ENCODE measurements at places on chromosomes 13 and 19.

DNA sequence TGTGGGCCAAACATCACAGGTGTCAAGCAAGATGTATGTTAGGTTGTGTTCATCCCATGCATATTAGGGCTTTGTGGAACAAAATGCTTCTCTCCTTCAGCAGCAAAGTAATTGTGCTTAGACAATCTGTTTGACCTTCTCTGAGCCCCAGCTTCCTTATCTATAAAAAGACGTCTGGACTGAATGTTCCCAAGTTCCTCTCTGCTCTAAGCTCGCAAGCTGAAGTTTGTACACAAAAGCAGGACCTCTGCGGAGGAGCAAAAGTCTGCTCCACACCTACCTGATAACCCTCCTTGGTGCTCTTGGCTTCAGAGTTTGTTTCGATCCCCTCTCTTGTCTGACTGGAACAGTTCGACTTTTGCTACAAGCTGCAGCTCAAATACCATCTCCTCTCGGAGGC is 95.7 kb upstream of the UBL3 start:
- DNase-seq = no peak

DNA sequence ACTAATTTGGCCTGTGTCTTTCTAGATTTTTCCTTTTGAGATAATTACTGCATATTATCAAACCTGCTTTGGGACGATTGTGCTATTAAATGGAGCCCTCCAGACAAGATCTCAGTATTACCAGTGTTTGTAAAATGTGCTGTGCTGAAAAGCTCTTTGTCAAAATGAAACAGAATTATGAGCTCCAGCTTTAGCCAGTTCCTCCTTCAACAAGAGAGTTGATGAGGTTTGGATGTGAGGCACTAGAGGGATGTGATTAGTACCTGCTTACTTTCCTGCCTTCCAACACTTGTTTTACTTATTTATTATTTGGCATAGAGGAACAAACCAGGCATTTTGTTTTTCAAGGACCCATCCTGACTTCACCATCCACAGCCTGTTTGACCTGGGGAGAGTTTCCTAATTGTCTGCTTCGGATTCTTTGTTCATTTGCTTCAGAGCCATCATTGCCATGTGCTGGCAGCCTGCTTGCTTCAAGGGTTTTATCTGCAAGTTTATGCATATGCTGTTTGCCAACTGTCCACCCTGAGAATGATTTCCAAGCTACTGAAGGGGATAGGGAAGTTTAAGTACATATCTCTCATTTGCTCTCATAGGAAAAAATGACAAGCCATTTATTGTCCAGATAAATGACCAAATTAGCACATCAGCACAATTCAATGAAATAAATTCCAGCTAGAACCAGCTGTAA is 32.9 kb upstream of the CPB2 start:
- no peak for DNase-seq

GRCh38 chr13:79393564-79394249 is 12.3 kb downstream of the RBM26 start:
- peak; percentile 25 for DNase-seq

DNA sequence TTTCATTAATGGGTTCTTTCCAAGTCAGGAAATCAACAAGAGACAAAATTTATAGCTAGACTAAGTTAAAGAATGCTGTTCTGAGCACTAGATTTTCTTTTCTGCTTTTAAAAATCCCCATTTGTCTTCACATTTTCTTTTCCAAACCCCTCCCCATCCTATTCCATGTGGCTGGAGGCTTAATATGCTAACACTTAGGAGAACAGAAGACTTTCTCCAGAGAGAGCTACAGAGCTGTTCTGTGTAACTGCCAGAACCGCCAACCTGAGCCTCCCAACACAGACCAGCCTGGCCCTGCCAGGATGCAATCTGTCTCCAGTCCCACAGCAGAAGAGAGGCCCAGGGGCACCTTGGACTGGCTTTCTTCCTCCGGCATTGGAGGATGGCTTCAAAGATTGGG is 264.1 kb downstream of the NDFIP2 start:
- DNase-seq = no peak

DNA sequence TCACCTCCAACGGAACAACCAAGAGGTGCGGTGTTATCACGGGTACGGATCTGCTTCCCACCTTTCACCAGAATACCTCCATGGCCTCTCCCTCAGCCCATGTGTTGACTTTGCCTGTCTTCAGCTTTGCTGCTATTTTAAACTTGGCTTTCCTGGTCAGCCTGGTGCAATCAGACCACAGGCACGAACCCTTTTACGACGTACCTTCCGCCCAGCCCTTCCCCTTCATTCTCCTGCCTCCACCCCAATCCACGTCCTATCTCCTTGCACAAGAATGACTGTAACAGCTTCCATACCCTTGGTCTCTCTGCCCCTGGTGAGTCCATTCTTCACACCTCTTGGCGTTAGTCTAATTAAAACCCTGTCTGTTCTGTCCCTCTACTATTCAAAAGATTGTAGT is 431.7 kb downstream of the EFNB2 start:
- DNase-seq = no peak

GRCh38 chr19:3443840-3444694 is 36.3 kb downstream of the SMIM24 start:
- peak; percentile 29 for DNase-seq

DNA sequence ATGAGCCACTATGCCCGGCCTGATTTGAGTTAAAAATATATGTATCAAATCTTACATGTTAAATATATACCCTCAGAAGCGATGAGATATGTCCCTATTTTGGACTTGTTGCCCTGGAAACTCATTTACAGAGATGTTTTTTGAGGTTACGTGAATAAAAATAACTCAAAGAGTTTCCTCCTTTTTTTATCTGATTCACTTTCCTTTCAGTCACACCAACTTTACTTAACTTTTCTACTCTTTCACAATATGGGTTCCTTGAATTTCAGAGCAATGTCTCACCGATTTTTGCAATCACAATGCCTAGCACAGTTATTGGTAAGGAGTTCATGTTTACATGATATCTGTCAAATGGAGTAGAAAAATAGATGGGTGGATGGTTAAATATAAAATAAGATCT is 2.3 kb downstream of the OR7C2 start:
- DNase-seq = no peak

GRCh38 chr19:6464070-6464873 is at the start of gene CRB3:
Gene CRB3, plus strand, starts transcription at chr19:6464271. Its CDS starts 431 bp downstream, at chr19:6464702.
- DNase-seq = no peak

GRCh38 chr13:23847497-23847896 is 41.7 kb downstream of the MIPEP start:
- DNase-seq = no peak

DNA sequence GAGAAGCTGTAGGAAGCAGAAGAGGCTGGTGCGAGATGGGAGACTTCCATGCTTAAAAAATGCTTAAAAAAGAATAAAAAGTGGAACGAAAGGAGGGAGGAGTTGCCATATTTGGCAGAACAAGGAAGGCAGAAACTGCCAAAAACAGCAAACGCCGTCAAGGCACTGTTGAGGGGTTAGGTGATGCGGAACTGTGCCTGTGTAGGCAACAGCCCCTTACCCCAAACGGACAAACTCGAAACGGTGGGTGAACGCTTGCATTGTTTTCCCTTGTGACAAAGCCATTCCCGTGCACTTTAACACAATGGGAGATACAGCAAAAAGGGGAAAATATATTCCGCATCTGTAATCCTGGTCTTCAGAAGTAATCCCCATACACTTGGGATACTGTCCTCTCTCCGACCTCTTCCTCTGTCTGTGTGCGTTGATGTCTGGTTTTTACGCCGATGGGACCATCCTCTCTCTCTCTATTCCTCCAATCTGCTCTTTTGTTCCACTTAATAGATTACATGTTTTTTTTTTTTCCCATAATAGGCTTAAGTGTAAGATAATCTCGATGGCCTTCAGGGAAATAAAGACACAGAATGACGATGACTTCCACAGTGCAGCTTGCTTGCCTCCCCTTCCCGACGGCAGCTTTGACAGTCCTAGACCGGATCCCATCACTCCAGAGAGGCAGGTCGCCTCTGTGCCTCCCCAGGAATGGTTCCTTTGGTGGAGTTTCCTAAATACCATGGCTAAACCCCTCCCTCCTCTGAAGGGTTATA is 132.7 kb upstream of the RNF113B start:
- DNase-seq = no peak

GRCh38 chr13:30762643-30763042 is 27.3 kb downstream of the ALOX5AP start:
- no peak for DNase-seq

DNA sequence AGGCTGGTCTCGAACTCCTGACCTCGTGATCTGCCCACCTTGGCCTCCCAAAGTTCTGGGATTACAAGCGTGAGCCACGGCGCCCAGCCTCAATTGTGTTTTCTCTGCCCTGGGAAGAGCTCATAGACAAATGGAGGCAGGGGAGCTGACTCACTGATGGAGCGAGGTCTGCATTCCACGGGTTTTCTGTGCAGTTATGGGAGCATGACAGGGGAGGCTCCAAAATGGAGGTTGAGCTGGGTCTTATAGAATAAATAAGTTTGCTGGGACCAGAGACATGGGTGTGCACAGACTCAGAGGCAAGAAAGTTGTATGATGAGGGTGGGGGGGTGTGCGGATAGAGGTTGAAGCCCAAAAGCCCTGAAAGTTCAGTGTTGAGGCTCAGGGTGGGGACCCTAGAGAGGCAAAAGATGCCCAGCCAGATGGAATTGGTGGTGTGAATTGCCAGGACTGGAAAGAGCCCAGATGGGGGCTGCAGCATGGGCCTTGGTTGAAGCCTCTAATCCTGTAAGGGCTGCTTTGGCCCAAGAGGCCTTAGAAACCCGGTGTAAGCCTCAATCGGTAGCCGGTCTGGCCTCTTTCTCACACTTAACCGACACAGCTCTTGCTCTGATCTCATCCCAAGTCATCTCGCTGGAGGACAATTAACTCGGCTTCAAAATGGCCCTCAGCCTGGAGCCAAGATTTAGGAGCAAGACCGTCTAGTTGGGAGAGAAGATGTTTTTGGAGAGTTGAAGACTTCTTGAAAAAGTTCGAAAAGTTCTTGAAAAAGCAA is 1.9 kb downstream of the TPM4 start:
- peak; percentile 74 for DNase-seq

DNA sequence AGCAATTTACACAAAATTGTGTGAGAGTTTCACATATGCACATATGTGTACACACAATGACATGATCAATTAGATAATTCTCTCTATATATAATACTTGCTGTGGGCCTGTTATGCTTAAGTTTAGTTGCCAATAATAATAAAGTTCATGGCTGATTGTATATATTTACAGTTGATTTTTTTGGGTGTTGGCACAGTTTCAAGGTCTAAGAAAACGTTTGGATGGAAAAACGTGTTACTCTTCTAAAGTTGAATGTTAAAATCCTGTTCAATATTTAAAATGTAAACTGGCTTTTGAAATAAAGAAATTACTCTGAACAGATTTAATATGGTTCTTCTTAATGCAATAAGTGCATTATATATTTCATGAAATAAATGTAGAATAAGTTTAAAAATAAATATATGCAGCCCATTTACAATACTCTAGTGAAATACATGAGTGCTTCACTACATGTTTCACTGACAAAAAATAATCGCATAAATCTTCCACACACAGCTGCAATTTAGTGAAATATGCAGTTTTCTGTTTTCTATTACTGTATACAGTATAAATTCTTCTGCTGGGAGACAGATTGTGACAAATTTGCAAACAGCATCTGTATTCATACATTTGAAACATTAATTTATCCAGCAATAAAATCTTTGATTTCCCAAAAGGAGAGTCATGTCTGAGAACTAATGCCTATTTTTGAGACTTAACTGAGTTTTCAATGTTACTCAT is 586.9 kb upstream of the KLHL1 start:
- DNase-seq = no peak

DNA sequence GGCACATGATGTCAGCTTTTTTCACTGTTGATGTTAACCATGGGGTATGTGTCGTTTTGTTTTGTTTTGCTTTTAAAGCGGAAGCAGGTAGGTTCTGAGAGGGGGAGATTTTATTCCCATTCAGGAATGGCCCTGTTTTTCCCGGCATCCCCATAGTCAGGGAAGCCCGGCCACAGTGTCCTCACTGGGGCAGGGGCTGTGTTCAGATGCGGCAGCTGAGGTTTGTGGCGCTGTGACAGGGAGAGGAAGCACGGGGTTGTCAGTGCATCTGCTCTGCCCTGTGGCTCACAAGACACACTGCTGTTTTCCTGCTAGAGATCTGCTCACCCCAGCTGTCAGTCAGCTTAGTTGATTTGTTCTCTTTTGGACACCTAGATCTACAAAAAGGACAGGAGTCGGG is 27.6 kb downstream of the ANKRD27 start:
- no peak for DNase-seq

GRCh38 chr13:49082653-49083536 is 107.2 kb downstream of the FNDC3A start:
- DNase-seq = peak; percentile 81

DNA sequence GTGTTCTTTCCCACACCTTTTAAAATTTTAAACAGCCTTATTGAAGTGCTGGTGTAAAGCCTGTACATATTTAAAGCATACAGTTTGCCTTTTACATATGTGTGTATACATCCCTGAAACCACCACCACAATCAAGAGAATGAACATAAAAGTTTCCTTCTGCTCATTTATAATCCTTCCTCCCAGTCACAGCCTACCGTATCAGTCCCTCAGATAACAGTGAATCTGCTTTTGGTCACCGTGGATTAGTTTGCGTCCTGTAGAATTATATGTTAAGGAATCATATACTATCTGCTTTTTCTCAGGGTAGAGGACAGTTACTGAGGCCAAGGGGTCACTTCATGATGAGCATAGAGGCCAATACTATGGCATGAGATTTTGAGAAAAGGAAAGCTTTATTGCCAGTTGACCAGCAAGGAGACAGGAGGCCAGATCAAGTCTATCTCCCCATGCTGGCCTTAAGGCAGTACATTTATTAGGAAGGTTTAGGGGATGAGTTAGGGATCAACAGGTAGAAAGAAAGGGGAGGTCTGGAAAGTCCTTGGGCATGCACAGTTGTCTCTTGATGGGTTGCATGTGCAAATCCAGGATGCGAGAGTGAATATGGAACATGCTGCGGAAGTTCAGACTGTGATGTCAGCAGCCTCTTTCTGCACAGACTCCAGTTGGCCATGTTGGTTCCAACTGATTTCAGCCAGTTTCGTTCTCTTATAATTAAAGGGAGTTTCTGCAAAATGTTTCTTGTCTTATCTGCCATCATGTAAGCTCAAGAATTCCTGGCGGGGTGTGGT is 36.3 kb upstream of the LSM14A start:
- no peak for DNase-seq

GRCh38 chr13:34076943-34077703 is 259.2 kb downstream of the RFC3 start:
- DNase-seq = peak; percentile 82

GRCh38 chr19:29678484-29679106 is 13.3 kb downstream of the PLEKHF1 start:
- DNase-seq = no peak

- peak; percentile 10 for DNase-seq
Measured at GRCh38 chr19:52734331-52734892, 432 bp downstream of the ZNF611 start.

- peak; percentile 53 for DNase-seq
Measured at GRCh38 chr13:23960566-23961156, 63.4 kb upstream of the C1QTNF9B start.

GRCh38 chr13:36918246-36919131 is 1.5 kb downstream of the SMAD9 start:
- DNase-seq = peak; percentile 65

GRCh38 chr13:114119196-114119595 is 13.2 kb downstream of the RASA3 start:
- DNase-seq = peak; percentile 98

- peak; percentile 63 for DNase-seq
Measured at GRCh38 chr19:33796164-33796875, at the start of gene KCTD15. Gene KCTD15, plus strand, starts transcription at chr19:33796870. Its CDS starts 3,585 bp downstream, at chr19:33800455.

GRCh38 chr19:5822181-5822844 is 17.2 kb downstream of the FUT6 start:
- DNase-seq = no peak

GRCh38 chr13:113186061-113186900 is 22.2 kb downstream of the PCID2 start:
- DNase-seq = peak; percentile 37

GRCh38 chr13:33775339-33776108 is 42.4 kb upstream of the RFC3 start:
- DNase-seq = no peak
